ENCODE measurements at places on chromosomes 11 and 22. TPM values are rescaled to one million over a fixed set of nuclear protein-coding genes. Genes with fewer than 3 reads are reported as not detected.

BTBD18 gene
- total RNA-seq = not detected

NCF4 gene
- total RNA-seq = not detected

OR5F1 gene
- total RNA-seq = not detected

RAB38 gene
- 10.9 TPM for total RNA-seq

C11orf97 gene
- total RNA-seq = not detected

OR51M1 gene
- total RNA-seq = not detected

MMP8 gene
- not detected for total RNA-seq

CNIH2 gene
- 0.07 TPM for total RNA-seq

GLB1L2 gene
- 0.21 TPM for total RNA-seq

MMP13 gene
- not detected for total RNA-seq

CHKB gene
- 27.5 TPM for total RNA-seq

BAIAP2L2 gene
- under 0.01 TPM for total RNA-seq

ESAM gene
- total RNA-seq = 85.7 TPM

PKDREJ gene
- total RNA-seq = 0.04 TPM

MFRP gene
- total RNA-seq = not detected

GAL gene
- 1.8 TPM for total RNA-seq

SERPIND1 gene
- 0.59 TPM for total RNA-seq

All from pulmonary artery endothelial cell (primary cell).